ENCODE measurements at places on chromosomes 6 and 20. TPM values are rescaled to one million over a fixed set of nuclear protein-coding genes. Genes with fewer than 3 reads are reported as not detected.
A peak's percentile ranks its signal among the peaks of the same experiment; 100 is the strongest.

DSP gene
- polyA plus RNA-seq, result 5.9 TPM

ANKRD6 gene
- polyA plus RNA-seq, result 5.1 TPM

PRKN gene
- 1.9 TPM for polyA plus RNA-seq

SIRPB1 gene
- polyA plus RNA-seq, result 3.7 TPM

NINL gene
- 13.4 TPM for polyA plus RNA-seq

BPIFB1 gene
- not detected for polyA plus RNA-seq

GPSM3 gene
- polyA plus RNA-seq, result 15.9 TPM

SRSF12 gene
- 0.91 TPM for polyA plus RNA-seq

OTOR gene
- polyA plus RNA-seq, result not detected

LY6G6C gene
- polyA plus RNA-seq, result not detected

- DNase-seq, result no peak
Observed at GRCh38 chr6:37745748-37746147, 48.1 kb upstream of the MDGA1 start.

- no peak for DNase-seq
Observed at GRCh38 chr20:33079259-33079658, at the start of gene BPIFB4. Gene BPIFB4, plus strand, starts transcription at chr20:33079643. Its CDS starts 1,884 bp downstream, at chr20:33081527.

DNA sequence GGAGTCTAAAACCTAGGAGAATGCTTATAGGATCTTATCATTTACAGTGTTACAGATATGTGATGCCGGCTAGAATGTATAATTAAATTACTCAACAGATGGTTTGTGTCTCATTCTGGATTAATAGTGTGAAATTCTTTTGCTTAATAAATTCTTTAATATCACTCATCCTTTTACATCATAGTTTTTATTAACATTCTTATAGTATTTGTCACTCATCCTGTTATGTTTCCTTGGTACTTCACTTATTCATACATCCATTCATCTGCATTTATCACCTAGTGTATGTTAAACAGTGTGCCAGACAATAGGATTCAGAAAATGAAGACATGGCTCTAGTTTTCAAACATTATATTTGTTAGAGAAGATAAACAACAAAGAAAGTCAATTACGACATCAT, 468.7 kb downstream of the FRK start:
- DNase-seq, result no peak

DNA sequence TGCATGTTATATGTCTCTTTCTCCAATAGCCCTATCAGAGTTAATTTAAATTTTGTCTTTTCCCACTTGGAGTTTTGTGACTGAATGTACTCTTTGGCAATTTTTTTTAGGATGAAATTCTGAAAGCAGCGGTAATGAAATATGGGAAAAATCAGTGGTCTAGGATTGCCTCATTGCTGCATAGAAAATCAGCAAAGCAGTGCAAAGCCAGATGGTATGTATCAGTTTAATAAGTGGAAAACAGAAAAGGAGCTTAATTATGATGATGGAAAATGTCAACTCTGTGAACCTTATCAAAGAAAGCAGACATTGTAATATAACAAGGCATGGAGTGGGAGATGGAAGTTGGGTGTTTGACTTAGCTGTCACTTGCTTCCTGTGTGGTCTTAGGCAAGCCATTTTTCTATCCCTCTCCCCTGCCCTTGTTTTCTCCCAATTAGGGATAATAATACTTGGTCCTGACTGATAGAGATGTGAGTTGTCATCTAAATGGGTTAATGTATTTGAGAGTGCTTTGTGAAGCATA, 2.7 kb downstream of the CDC5L start:
- DNase-seq, result no peak

DNA sequence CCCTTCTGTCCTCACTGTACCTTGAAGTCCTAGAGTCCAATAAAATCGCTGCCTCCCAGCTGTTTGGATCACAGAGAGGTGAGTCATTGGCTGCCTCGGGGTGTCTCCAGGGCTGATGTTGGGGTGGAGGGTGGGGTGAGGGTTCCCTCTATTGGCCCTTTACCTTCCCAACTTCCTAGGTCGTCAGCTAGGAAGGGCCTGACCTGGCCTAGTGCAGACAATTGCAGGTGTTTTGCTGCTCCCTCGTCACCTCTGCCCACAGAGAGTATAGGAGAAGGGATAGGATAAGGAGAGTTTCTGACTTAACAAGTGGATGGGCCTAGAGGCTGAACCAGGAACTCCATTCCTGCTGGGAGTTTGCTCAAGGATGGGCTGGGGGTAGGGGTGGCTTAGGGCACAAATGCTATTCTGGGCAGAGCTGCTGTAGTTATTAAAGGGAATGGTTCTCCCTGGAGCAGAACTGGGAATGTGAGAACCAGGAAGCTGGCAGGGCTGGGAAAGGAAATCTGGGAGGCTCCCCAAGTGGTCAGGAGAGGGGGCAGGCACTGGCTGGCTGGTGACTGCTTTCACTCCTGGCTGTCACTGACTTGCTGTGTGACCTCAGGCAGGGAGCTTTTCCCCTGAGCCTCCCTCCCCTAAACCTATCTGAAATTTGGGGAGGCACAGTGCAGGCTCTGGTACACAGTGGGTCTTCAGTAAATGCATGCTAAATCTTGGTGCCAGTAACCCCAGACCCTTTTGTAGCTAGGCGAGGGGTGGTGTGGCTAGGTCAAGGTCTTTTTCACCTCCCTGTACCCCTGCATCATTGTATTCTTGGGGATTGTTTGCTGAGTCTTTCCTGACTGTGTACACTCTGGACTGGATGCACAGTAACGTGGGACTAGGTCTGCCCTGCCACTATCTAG, 1.5 kb downstream of the TP53INP2 start:
- DNase-seq, result peak; percentile 51

DNA sequence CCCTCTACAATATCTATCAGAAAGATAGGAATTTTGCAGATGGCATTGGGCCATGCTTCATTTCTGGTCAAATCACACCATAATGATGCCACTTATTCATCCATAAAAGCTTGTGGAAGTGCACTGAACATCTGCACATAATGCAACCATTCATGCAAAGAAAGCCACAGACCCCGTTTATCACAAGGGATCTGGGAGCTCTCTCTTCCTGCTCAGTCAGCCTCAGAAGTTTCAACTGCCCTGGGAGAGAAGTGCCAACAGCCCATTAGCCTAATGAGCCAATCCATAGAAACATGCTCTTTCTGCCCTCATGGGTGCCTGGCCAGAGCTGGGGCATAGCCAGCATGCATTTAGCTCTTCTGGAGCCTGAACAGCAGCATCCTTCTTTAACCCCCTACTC, 85.8 kb downstream of the SLC35F1 start:
- no peak for DNase-seq

DNA sequence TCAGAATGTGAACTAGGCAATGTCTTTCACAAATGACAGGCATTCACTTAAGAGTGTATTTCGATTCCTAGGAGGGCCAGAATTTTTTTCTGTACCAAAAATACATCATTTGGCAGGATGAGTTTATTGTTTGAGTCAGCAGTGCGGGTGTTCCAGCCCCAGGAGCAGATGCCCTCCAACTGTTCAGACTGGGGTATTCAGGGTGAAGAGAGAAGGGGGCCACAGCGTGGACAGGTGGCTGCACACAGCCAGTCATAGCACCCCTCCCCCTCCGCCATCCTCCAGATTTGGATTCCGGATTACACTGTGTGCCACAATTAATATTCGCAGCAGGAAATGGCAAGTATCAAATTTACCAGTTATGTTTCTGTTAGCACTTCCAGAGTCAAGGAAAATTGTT, 38.6 kb downstream of the RIPOR2 start:
- no peak for DNase-seq

- no peak for DNase-seq
Observed at GRCh38 chr6:11368264-11368663, 135.8 kb upstream of the NEDD9 start.

GRCh38 chr6:121335087-121336008, 1.1 kb upstream of the TBC1D32 start:
- no peak for DNase-seq

GRCh38 chr6:165883851-165884640, 221.0 kb upstream of the PDE10A start:
- no peak for DNase-seq

DNA sequence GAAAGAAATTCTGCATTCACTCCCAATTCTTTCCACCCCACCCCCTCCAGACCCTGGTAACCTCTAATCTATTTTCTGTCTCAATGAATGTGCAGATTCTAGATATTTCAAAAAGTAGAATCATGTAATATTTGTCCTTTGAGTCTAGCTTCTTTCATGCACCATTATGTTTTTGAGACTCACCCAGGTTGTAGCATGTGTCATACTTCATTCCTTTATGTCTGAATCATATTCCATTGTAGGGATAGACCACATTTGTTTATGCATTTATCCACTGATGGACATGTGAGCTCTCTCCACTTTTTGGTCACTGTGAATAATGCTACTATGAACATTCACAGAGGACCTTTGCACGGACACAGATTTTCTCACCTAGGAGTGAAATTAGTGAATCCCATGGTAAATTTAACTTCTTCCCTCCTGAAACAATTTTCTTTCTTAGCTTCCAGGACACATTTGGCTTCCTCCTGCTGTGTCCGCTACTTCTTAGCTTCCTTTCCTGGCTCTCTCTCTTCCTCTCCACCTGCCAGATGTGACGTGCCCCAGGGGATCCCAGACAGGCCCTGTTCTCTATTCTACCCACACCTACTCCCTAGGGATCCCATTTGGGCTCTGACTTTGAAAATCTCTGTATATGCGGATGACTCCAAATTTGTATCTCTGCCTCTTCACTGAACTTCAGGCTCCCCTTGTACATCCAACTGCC, 24.1 kb upstream of the ARFGEF2 start:
- no peak for DNase-seq

- no peak for DNase-seq
Observed at GRCh38 chr6:10381830-10382208, 33.1 kb downstream of the TFAP2A start.

DNA sequence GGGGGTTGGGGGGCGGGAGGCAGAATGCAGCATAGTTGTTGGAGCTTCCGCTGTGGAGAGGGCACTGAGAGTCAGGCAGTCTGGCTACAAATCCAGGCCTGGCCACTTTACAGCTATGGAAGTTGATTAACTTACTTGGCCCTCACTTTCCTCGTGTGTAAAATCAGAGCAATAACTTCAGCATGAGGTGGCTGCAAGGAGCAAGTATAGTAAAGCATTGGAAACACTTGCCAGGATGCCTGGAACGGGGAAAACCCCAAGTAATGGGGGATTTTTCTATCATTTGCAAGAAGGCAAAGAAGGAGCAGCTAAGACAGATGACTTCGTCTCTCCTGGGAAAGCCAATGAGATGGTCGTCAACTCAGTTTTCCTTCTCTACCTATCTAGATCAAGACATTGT, 35.8 kb downstream of the AGPAT4 start:
- no peak for DNase-seq

GRCh38 chr6:30157999-30158398, 3.0 kb downstream of the TRIM10 start:
- DNase-seq, result no peak

GRCh38 chr6:168138436-168138835, 59.4 kb upstream of the FRMD1 start:
- no peak for DNase-seq

DNA sequence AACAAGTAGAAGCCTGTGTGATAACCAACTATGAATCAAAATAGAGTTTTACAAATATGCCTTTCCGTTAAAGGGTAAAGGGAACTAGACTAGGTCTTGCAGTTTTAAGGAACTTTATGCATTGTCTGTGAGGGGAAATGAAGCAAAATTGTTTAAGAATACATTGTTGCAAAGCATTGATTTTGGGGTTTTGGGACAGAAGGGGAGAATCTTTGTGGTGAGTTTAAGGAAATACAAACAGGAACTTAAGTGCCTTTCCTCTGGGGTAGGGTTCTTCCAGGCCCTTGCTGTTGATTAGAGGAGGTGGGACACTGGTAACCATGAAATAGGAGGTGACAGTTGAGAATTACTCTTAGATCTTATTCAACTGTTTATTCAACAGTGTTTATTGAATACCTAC, 4.7 kb downstream of the MAPK14 start:
- no peak for DNase-seq

GRCh38 chr6:120951258-120951657, 383.0 kb downstream of the TBC1D32 start:
- no peak for DNase-seq

DNA sequence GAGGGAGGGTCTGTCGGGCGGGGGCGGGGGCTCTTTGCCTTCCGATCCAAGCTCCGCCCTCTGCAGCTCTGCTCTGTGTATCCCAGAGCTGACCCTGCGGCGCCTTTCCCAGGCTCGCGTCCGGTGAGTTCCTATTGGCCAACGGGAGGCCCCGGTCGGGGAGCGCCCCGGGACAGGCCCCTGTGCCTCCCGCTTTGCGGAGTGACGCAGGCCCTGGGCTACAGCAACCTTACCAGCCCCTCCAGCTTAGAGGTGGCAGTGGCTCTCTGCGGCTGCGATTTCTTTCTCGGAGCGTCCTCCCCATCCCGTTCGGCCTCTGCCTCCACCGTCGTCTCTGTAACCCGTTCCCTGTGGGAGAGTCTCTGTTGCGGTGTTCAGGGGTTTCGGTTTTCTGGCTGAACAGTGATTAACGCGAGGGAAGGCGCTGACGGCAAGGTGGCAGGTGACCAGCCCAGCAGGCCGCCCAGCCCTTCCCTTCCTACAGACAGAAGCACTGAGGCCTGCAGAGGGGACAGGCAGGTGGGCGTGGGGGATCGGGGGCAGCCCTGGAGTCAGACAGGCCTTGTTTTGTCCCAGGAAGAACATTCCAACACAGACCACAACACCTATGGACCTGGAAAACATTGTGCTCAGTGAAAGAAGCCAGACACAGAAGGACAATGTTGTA, 18.1 kb upstream of the CEBPB start:
- DNase-seq, result peak; percentile 95

GRCh38 chr6:137827411-137827940, 39.6 kb upstream of the TNFAIP3 start:
- no peak for DNase-seq

GRCh38 chr20:58595167-58595566, 55.9 kb upstream of the STX16 start:
- no peak for DNase-seq

DNA sequence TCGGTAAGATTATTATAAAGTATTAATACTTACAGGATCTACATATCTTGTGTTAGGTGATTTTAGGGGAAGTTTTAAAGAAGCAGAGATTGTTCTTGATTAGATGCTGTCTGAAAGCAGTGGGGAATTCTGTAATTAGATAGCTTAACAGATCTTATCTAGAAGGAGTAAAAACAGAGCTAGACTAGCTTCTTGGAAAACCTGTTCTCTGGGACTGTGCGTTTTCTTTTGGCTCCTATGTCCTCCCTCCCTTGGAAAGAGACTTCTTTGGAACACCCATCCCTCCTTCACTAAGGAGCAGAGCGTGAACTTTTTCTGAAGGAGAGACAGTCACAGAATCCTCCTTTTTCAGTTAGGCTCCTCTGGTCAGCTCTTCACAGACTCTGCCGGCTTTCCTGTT, 83.5 kb upstream of the ZNF184 start:
- DNase-seq, result no peak

DNA sequence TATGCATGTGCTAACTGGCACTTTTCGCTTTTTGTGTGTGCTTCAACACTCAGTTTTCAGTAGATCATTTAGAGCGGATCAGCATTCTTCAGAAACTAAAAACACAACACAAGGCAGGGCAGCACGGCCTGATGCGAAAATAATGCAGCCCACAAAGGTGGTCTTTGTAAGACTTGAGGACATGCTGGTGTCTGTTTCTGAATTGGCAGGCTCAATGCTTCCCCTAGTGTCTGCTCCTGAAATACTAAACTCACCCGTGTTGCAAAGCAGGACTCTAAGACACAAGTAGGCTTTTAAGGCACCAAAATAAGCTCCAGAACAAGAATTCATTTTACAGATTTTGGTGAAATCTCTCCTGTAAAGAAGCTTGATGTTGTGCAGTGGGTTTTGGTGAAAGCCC, 676.5 kb downstream of the TENT5A start:
- DNase-seq, result no peak

GRCh38 chr20:46739431-46740213, 30.2 kb downstream of the SLC2A10 start:
- DNase-seq, result no peak

- DNase-seq, result no peak
Observed at GRCh38 chr6:39157511-39157910, 42.5 kb upstream of the SAYSD1 start.

- no peak for DNase-seq
Observed at GRCh38 chr20:18858816-18859215, 45.2 kb downstream of the SCP2D1 start.
